Activated effector memory CD4-positive, alpha-beta T cell treated with anti-CD3 and anti-CD28 coated beads, Interleukin-2, amount 50 U/mL, for 16 hours (primary cell): ENCODE measurements at places on chromosomes 4 and X.

- DNase-seq = no peak
Observed at GRCh38 chrX:118250445-118250844, 95.5 kb upstream of the WDR44 start.

DNA sequence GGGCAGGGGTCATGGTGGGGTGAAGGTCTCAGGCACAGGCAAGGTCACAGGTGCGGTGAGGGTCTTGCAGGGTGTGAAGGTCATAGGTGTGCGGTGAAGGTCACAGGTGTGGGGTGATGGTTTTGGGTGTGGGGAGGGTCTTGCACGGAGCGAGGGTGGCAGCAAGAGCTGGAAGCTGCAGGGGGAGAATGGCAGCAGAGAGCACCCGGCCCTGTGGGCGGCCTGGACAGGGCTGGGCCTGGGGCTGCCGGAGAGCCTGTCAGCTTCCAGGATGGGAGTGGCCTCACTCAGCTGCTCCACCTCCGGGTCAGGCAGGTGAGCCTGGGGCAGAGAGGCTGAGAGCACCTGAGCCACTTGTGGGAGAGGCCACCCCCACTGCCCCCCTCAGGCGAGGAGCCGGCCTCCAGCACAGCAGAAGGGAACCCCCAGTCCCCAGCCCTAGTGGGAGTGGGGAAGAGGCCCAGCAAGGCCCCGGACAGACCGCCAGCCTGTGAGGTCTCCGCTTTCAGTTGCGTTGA is 1.5 kb downstream of the MSANTD1 start:
- DNase-seq = no peak

DNA sequence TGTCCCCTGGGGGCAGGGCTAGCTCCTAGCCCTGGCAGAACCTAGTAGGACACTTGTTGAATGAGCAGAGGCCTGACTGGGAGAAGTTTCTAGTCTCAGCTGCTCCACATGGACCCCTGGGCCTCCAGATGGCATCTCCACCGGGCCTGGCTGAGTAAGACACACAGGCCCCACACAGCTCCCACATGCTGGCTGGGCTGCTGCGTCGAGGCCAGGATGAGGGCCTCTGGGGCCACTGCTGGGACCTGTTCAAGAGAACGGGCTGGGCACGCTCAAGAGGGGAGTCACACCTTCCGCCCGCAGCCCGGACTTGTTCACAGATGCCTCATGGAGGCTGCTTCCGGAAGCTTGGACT is 4.2 kb upstream of the HGFAC start:
- no peak for DNase-seq

GRCh38 chr4:184534511-184535391 is 60.4 kb upstream of the IRF2 start:
- DNase-seq = no peak

DNA sequence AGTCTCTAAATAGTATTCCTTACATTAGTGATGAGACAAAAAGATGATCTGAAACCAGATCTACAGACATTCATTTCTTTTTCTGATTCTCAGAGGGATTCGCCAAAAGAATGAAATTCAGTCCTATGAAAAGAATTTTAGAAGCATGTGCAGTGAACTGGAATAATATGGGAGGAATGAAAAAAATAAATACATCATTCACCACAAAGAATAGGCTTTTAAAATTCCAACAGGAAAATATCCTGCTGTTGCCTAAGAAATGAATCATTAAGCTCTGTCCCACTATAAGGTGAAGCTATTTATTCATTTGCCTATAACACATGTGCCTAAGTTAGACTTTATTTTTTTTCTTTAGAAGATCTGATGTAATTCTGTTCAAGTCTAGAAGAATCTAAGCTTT is 165.9 kb downstream of the IL15 start:
- DNase-seq = no peak

DNA sequence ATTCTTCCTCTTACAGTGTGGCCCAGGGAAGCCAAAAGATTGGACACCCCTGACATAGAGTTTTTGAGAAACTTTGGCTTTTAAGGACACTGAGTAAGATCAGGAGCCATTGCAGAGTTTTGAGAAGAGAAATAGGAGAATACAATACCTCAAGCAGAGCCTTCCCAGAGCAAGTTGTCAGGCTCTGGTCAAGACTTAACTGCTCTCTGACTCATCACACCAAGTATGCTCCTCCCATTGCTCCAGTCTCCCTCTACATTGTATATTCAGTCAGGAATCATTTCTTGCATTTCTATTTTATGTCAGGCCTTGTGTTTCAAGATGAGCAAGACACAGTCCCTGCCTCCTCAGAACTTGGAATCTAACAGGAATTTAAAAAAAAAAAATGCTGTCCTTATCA is 176.4 kb upstream of the FMR1 start:
- DNase-seq = no peak

DNA sequence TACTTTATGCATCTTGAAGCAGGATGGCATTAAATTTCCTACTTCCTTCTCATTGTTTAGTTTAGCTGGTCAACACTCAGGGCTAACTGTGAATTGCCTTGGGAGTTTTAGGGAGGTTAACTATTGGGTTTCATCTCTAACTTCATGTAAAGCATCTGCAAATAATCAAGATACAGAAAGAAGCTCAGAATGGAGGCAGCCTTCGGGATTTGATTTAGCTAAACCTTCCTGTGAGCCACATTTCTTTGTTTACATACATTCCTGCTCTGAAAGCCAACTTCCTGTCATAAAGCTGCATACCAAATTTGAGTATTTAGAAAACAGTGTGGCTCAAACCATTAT is 131.7 kb upstream of the PCDH18 start:
- DNase-seq = no peak

DNA sequence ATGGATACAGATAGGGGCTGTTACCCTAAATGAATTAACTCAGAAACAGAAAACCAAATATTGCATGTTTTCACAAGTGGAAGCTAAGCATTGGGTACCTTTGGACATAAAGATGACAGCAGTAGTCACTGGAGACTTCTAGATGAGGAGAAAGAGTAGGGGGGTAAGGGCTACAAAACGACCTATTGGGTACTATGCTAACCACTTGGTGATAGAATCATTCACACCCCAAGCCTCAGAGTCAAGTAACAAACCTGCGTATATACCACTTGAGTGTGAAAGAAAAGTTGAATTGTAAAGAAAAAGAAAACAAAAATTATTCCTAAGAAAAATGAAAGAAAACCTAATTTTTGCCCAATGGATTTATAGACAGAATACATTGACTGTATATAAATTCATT is 7.7 kb upstream of the ARAP2 start:
- no peak for DNase-seq

DNA sequence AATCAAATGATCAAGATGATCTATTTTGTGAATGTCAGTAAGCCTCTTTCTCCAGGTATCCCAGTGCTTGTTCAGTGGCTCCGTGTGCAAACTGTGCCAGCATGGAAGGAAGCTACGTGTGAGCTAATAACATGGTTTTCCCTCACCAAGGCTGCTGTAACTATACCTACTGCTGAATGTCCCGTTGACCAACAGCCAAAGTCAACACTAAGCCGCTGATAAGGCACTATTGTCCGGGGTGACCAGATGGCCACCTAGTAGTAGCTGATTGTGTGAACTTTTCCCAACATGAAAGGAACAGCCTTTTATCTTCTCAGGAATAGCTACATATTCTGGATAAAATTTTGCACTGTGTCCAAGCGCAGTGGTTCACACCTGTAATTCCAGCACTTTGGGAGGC is 58.0 kb upstream of the ABCG2 start:
- DNase-seq = no peak

- DNase-seq = no peak
Observed at GRCh38 chrX:130702867-130703707, 199.9 kb downstream of the ENOX2 start.

- no peak for DNase-seq
Observed at GRCh38 chr4:168496834-168497233, at the start of gene PALLD. TSS of gene PALLD (plus strand) at chr4:168497052.

DNA sequence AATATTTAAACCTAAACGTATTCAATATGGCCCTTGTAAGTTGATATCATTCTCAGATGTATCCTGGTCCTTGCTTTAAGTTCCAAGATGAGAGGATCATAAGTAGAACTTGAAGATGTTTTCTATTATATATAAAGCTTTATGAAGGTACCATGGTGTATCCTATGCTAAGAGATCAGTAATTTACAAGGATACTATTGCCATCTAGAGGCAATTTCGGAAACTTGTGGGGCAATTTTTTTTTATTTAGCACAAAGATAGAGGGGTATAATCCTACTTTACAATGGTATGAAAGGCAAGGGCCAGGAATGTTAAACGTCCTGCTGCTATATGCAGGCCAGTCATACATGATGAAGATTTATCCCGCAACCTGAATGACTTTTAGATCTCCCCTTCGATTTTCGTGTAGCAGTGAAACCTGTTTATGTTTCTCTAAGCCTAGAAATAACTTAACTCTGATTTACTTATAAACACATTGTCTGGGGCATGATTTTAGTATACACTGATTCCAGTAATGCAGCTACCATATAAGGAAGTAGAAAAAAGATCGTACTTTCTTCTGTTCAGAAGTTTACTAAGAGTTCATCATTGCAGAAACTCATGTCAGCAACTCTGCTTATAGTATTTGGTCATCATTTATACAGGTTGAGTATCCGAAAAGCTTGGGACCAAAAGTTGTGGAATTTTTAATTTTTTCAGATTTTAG is 2.6 kb downstream of the SLC25A31 start:
- no peak for DNase-seq

GRCh38 chr4:112141366-112142138 is 3.7 kb upstream of the FAM241A start:
- DNase-seq = no peak

- DNase-seq = peak; percentile 73
Observed at GRCh38 chrX:103585411-103586313, at the start of gene TCEAL4. TSS of gene TCEAL4 (plus strand) at chrX:103585515. CDS start at chrX:103586676, 1,161 bp downstream.
